CD4-positive, alpha-beta T cell treated with Interleukin-21 for 1 hour (primary cell): ENCODE measurements at places on chromosomes 6 and 20.

GRCh38 chr6:7161253-7161623, 53.5 kb downstream of the RREB1 start:
- no peak for DNase-seq

- DNase-seq, result no peak
Measured at GRCh38 chr6:126056355-126057004, 70.1 kb downstream of the TRMT11 start.

DNA sequence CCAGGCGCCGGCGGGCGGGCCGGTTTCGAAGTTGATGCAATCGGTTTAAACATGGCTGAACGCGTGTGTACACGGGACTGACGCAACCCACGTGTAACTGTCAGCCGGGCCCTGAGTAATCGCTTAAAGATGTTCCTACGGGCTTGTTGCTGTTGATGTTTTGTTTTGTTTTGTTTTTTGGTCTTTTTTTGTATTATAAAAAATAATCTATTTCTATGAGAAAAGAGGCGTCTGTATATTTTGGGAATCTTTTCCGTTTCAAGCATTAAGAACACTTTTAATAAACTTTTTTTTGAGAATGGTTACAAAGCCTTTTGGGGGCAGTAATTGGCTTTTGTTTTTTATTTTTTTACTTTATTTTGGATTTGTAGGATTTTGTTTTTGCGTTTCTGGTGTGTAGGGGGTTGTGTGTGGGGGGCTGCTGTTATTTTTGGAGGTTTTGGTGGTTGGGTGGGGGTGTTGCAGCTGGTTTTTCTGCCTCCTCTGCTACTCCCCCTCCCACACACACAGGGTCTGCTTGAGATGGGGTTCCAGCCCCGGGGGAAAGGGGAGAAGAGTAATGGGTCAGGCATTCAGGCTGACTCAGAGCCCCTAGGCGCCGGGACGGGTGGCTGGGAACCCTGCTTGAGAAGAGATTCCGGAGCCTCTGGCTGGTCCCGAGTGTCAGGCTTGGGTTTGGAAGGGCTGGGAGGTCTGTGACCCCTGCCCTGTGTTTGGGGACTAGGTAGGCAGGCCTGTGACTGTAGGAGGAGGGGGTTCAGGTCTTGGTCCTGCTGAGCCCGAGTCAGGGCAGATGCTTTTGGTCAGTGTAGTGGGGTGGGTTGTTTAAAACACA, 2.0 kb downstream of the CEBPB start:
- DNase-seq, result peak; percentile 75

DNA sequence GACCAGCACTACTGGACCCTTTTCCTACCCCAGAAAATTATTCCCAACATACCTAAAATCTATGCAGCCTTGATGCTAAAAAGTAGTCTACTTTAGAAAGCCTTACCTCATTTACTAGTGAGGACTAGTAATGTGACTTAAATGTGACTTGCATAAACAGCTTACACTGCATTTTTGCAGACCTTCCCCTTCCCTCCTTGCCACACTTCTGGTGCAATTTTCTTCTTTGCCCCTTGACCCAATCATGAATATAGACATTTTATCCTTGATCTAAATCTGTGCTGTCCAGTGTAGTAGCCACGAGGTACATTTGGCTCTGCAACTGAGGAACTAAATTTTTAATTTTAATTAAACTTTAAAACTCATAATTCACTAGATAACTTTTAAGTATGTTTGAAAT, 7.0 kb upstream of the ZKSCAN8 start:
- no peak for DNase-seq
